ENCODE measurements at places on chromosomes 7 and 10. TPM values are rescaled to one million over a fixed set of nuclear protein-coding genes. Genes with fewer than 3 reads are reported as not detected.
A peak's percentile ranks its signal among the peaks of the same experiment; 100 is the strongest.

- DNase-seq, result peak; percentile 35
Observed at GRCh38 chr7:151631953-151632749, 112.5 kb upstream of the RHEB start.

The FAM20C gene
- 27.1 TPM for total RNA-seq

- DNase-seq, result no peak
Observed at GRCh38 chr7:81725003-81725811, 44.6 kb downstream of the HGF start.

The PYROXD2 gene
- 10.9 TPM for total RNA-seq

DNA sequence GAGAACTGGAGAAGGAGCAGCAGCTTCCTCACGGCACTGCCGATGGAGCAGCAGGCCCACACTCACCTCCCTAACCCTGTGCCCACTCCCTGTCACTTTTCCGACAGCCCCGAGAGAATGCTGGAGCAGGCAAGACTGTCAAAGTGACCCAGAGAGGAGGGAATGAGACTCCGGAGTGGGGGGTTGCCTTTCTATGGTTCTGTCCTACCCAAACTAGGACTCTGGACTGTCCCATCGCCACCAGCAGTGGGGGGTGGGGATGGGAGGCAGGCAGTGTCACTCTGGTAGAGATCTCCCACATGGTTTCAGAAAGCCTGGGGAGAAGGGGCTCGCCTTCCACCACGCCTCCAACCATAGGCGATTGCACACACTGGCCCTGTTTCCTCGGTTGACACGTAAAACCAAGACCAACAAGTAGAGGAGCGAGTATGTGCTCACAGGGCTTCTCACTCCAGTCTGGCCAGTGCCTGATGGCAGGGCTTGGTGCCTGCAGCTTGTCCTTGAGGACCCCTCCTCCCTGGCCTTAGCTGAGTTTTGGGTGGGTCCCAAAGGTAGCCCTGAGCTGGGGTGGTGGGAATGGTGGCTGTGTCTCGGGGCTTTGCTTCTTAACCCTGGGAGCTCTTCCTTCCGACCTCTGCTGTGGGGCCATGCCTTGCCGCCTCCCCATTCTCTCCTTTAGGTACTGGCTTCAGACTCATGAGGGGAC lies 148.5 kb downstream of the PTPN20 start:
- DNase-seq, result no peak

The LMBR1 gene
- total RNA-seq, result 60.4 TPM

GRCh38 chr7:6460990-6461584 lies 13.3 kb upstream of the DAGLB start:
- no peak for DNase-seq

DNA sequence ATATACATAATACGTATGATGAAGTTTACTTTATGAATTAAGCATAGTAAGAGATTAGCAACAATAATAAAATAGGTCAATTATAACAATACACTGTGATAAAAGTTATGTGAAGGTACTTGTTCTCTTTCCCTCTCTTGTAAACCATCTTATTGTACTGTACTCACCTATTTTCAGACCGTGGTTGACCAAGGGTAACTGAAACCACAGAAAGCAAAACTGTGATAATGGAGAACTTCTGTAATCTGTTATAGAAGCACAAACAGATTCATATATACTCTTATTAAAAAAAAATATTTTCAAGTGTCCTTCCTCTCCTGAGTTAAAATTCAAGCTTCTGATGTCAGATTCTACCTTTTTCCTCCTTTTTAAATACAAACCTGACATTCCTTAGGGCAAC lies 1247.8 kb upstream of the SORCS1 start:
- DNase-seq, result no peak

DNA sequence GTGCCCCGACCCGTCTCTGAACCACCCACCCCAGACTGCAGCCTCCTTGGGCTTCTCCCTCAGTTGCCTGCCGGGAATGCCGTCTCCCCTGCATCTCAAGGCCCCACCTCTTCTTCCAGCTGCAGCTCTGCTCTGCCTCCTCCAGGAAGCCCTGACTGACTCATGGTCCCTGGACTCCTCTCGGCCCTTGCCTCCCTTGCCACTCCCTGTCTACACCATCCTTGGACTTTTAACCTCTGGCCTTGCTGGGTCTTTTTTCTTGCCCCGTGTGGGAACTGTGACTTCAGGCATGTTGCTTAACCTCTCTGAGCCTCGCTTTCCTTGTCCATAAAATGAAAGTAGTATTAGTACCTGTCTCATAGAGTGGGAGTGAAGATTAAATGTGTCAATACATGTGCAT lies 56.3 kb downstream of the C10orf105 start:
- no peak for DNase-seq

DNA sequence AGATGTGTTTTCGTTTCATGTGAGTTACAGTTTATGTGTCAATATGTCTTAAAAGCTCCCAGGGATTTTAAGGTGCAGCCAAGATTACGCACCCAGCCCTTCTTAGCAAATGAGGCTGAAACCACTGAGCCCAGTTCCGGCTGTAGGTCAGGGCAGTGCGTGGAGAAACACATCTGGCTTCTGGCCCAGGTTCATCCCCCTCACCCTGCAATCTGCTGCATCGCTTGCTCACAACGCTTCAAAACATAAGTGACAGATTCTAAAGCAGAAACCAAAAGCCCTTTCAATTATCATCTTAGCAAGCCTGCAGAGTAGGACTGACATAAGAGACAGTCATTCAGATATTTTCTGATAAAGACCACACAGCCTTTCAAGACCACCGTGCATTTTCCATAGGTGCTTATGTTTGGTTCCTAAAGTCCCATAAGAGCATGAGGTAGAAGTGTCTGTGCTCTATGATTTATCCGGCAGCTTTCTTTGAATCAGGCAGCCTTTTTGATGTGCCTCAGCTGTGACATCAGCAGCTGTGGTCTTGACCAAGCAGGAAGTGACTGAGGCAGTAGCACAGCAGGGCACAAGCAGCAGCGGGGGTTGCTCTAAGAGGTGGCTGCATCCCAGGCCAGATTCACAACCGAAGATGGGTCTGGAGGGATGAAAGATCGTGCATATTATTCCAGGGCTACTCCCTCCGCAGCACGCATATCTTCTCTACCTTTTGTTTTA lies 72.1 kb upstream of the LYZL2 start:
- DNase-seq, result peak; percentile 68

The AASS gene
- 18.9 TPM for total RNA-seq

Measured in A172 (cell line).